ENCODE measurements at places on chromosomes 11 and 22. TPM values are rescaled to one million over a fixed set of nuclear protein-coding genes. Genes with fewer than 3 reads are reported as not detected.

- no peak for DNase-seq
Observed at GRCh38 chr22:27820896-27821866, 19.6 kb upstream of the MN1 start.

Gene CHRNA10
- polyA plus RNA-seq = 4.0 TPM

GRCh38 chr11:101907815-101908214 lies 7.0 kb upstream of the CEP126 start:
- DNase-seq = peak; percentile 80

DNA sequence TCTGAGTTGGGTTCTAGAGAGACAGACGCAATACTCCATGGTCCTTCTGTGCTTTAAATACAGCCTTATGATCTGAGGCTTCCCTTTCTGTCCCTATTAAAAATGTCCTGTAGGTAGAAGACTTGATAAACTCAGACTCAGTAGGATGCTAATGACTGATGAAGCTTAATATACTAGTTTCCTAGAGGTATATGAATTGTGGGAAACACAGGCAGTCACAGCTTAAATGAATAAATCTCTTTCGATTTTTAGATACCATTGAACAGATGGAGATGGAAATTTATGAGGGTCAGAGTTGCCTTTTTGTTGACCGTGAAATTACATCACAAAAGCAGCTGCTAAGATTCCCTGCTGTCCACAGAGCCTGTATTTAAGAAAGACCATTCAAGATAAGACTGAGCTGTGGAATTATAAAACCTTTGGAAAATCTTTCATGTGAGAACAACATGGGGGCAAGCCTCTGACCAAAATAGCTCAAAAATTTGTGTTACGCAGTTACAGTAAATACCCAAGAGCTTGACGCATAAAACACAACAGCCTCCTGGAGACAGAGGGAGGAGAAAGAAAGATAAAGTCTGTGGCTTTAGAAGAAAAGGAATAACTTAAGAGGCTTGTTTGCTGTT lies 172.3 kb downstream of the AASDHPPT start:
- peak; percentile 36 for DNase-seq

DNA sequence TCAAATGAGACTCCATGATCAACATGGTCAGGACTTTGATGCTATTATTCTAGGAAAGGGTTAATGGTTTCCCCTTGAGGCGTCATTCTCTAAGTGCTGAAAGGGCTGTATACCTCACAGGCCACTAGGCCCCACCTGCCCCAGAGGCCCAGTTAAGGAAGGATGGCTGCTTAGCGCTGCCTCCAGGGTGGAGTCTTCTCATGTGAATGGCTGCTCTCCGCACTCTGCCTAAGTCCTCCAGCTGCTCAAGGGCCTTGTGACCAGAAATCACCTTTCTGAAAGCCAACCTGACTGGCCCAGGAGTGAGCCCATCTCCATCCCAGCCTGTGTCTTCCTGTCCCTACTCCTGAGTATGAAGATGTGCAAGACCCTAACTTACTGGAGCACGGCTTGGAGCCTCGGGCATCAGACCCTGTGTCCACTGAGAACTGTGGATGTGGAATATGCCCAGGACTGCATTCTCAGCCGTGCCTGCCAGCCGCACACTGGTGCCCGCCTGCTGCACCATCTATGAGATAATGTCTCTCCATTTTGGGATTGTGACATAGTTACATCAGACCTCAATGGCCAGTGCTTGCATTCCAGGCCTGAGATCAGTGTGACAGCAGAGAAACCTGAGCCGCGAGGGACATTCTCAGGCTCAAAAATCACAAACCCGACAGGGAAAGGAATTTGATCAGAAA lies 51.0 kb downstream of the SNX19 start:
- DNase-seq = peak; percentile 69

GRCh38 chr11:93639548-93639947 lies 21.9 kb upstream of the CEP295 start:
- no peak for DNase-seq

- no peak for DNase-seq
Observed at GRCh38 chr11:121650351-121651256, 197.8 kb upstream of the SORL1-AS1 start.

GRCh38 chr11:79381036-79381435 lies 59.8 kb downstream of the TENM4 start:
- no peak for DNase-seq

GRCh38 chr11:60159868-60160267 lies 23.0 kb downstream of the MS4A6A start:
- no peak for DNase-seq

GRCh38 chr11:123753110-123753509 lies 1.2 kb downstream of the OR6X1 start:
- DNase-seq = no peak

DNA sequence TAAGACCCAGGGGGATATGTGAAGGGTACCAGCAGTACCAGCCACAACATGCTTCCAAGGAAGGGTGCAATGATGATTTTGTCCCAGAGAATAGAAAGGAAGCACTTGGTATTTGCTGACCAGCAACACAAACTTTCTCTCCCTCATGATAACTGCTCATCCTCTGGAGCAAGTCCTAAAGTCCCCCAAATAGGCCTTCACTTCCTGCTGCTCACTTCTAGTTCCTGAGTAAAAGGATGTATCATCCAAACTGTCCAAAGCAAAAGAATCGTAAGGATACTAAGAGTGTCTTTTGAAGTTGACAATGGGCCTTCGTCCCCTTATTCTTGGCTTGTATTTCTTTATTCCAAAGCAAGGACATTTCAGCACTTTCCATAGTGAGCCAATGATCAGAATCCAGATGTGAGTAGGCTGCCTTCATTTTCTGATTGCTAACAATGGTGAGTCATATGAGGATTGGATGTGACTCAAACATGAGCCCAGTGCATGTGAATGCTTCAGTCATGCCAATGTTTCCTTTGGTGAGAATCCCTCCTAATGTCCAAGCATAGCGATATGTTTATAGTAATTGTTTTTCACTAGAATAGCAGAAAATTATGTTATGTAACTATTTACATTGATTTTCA lies 243.4 kb upstream of the POU2AF2 start:
- peak; percentile 91 for DNase-seq

DNA sequence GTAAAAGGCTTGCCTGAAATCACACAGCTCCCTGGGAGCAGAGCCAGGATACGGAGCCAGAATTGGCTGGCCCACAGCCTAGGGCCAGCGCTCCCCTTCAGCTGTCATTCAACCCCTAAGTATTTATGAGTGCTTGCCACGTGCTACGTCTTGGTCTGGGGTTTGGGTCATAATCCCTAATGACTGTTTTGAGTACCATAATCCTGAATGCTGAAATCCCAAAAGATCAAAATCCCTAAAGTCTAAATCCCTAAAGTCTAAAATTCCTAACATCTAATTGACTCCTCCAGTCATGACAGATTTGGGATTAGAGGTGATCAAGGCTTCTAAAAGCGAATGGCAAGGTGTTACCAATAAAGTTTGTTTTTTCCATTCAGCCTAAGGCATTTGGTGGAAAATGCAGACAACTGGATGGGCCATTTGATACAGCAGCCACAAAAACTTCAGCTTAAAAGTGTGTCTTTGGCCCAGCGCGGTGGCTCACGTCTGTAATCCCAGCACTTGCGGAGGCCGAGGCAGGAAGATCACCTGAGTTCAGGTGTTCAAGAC lies 59.8 kb upstream of the PRR5 start:
- DNase-seq = no peak

DNA sequence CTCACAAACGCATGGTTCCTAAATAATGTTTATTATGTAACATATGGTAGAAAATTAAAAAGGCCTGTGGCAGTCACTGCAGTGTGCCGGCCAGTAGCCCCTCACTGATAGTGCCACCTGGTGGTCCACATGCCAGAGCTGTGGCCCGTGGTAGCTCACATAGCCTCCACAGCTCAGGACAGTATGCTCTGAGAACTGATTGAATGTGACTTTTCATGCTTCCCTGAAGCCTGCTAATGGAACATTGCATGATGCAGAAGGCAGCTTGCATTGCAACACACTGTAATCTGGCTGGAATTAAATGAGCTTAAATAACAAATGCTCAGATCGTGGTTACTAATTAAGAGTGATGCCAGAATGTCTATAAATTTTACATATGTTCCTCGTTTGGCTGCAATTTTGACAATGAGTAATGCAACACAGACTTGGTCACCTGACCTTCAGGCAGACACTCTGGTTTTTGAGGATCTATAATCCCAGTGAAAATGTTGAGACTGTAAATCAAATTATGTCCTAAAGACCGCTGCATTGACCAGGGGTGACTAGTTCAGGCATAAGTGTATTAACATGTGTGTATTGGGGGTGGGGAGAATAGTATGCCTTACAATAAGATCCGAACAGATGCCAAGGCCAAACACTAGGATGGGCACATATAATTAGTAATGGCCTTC lies 566.4 kb downstream of the METTL15 start:
- DNase-seq = peak; percentile 22

Gene PATE2
- polyA plus RNA-seq = not detected

- DNase-seq = peak; percentile 34
Observed at GRCh38 chr11:36356201-36356600, 60.1 kb downstream of the PRR5L start.

GRCh38 chr11:46273511-46274205 lies 3.8 kb upstream of the CREB3L1 start:
- DNase-seq = peak; percentile 10

DNA sequence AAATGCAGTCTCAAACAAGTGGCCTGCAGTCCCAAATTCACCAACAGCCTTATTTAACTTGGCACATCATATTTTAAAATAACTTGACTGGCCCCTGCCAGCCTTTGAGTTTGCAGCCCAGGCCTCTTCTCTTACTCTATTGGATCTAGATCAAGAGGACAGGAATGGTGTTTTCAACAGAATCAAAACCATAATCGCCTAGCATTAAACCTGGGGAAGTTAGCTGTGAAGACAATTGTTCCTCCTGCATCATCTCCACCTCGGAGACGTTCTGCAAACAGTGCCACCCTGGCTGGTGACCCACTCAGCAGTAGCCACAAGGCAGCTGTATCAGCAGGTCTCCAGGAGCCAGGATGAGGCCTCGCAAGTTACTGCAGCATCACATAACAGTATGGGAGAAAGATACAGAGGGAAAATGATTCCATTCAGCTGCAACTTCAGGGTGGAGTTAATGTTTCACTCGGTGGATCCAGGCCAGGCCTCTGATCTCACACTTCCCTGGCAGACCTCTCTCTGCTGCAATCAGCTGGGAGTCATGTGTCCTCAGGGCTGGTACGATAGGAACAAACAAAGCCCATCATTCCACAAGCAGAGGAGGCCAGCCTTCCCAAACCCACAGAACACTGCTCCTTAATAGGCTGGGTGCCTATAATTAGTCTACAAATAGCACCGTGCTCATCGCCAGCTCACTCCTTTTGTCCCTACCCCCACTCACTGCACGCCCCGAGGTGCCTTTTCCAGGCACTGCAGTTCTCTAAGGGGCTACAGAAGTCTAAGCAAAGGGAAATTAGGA lies 18.6 kb upstream of the SCN2B start:
- peak; percentile 83 for DNase-seq

- no peak for DNase-seq
Observed at GRCh38 chr22:26463688-26464087, 19.9 kb downstream of the HPS4 start.

DNA sequence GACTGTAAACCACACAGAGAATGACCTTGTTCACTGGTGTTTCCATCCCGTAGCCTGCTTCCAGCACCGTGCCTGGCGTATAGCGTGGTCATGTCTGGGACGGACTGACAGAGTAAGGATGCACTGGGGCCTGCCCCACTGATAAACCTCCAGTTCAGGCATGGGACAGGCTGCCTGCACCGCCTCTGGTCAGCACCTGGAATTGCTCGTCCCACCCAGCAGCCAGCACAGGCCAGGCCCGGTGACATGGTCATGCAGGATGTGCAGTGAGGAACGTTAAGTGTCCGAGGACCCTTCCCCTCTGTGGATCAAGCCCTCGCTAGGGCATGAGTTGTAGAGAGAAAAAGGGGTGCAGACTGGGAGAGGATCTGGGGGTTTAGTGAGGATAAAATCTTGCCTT lies 44.8 kb downstream of the LMO1 start:
- no peak for DNase-seq

GRCh38 chr22:30870451-30871345 lies 97.9 kb downstream of the MORC2 start:
- DNase-seq = no peak

- DNase-seq = no peak
Observed at GRCh38 chr11:96237766-96238266, 105.2 kb downstream of the MAML2 start.

GRCh38 chr11:78740199-78741071 lies 165.8 kb upstream of the NARS2 start:
- peak; percentile 83 for DNase-seq

Gene CCDC81
- 1.1 TPM for polyA plus RNA-seq

DNA sequence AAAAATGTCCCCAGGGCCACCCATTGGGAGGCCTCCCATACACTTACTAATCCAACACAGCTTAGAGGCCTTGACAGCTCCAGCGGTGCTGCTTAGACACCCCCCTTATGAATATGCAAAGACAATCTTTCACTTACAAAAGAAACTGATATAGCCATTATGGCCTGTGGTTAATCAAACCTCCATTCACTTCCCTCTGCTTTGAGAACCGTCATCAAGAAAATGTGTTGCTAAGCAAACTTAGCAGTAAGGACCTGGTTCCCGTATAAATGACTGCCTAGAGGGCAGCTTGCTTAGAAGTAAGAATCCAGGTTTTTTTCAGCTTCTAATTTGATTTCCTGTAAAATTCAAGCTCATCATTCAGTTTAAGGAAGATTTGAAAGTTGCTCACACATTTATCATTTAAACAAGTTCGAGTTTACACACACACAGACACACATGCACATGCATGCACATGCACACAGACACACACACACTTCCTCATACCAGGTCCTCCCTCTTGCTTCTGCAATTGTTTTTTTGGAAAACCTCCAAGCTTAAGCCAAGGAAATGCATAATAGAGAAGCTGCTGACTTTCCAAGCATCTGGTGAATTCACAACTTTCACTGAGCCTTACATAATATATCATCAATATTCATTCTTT lies 137.7 kb upstream of the BLID start:
- peak; percentile 87 for DNase-seq

Gene ALKBH3
- polyA plus RNA-seq = 22.8 TPM

Gene MRGPRX3
- not detected for polyA plus RNA-seq

GRCh38 chr11:47714554-47715081 lies 551 bp downstream of the AGBL2 start:
- DNase-seq = peak; percentile 32

- no peak for DNase-seq
Observed at GRCh38 chr11:60150279-60150678, 32.6 kb downstream of the MS4A6A start.

- no peak for DNase-seq
Observed at GRCh38 chr11:1150116-1150515, 7.6 kb upstream of the MUC5AC start.
